Right ventricle myocardium superior (tissue), 1 donor: ENCODE measurements at places on chromosomes 16 and 17. TPM values are rescaled to one million over a fixed set of nuclear protein-coding genes. Genes with fewer than 3 reads are reported as not detected.

VTN gene
- total RNA-seq = 30.2 TPM

- no peak for DNase-seq
Observed at GRCh38 chr17:78665387-78665951, 88.3 kb upstream of the DNAH17 start.

OTOP2 gene
- not detected for total RNA-seq

DNA sequence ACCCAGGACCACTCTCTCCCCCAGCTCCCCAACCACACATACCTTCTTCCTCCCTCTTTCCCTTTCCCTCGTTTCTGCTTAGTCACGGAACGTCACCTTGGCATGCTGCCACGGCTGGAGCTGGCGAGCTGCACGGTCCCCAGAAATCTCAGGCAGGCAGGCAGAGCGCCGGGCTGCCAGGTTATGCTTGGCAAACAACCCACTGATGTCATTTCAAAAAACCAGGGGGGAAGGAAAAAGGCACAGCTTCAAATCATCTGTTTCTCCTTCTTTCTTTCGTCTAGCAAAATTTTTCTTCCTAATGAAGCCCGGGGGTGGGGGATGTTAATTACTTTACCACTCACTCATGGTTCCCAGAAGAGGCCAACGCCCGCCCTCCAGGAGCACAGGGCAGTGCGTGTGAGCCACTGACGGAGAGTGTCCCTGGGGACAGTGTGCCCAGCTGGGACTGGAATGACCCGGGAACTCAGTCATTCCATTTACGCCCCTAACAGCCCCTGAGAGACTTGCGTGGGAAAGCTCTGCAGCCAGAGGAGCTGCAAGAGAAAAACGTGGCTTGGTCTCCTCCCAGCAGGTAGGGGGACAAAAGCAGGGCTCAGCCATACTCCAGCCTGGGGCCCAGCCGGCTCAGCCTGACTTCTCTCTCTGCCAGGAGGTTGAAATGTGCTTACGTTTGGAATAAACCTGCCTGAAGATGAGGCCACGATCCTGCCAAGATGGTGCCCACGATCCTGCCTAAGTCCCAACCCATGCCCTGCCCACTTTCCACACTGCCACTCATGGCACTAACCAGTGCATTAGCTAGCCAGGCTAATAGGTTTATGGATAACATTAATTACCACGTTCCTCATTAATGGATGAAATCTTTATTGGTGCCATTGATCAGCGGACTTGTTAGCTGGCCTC, 198.9 kb downstream of the ZFHX3 start:
- DNase-seq = peak; percentile 93

- DNase-seq = no peak
Observed at GRCh38 chr17:39939588-39940419, 12.3 kb downstream of the LRRC3C start.
